ENCODE measurements at places on chromosomes 11 and 22. TPM values are rescaled to one million over a fixed set of nuclear protein-coding genes. Genes with fewer than 3 reads are reported as not detected.

DNA sequence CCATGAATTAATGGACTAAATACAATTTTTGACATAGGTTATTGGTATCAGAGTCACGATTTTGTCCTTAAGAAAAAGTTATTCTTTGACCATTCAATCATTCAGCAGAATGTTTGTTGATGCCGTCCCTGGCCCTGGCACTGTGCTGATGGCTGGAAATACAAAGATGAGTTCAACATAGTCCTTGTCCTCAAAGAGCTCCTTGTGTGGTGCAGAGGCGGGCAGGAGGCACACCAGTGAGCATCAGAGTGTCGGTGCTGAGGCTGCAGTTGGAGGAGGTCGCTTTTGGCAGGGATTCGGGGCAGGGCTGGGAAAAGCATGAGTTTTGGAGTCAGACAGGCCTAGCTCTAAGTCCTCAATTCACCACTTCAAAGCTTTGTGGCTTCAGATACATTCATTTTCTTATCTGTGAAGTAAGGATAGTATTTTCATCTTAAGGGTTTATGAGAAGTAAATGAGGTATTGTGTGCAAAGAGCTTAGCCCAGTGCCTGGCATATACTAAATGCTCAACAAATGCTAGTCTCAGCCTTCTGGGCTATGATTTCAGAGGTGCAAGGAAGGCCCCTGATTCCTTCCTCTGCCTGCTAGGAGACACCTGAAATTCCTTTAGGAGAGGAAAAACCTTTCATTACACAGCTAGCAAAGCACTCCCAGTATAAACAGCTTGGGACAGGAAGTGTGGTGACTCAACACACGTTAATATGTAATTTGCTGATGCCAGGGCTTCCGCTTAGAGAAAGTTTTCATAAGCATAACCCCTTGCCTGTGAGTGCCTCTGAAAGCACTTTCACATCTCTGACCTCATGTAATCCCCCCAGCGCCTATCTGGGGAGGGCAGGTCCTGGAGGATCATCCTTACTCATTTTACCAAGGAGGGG, 113.8 kb downstream of the NECTIN1 start:
- no peak for DNase-seq

DAGLA gene
- polyA plus RNA-seq, result not detected

ELFN2 gene
- polyA plus RNA-seq, result not detected

DNA sequence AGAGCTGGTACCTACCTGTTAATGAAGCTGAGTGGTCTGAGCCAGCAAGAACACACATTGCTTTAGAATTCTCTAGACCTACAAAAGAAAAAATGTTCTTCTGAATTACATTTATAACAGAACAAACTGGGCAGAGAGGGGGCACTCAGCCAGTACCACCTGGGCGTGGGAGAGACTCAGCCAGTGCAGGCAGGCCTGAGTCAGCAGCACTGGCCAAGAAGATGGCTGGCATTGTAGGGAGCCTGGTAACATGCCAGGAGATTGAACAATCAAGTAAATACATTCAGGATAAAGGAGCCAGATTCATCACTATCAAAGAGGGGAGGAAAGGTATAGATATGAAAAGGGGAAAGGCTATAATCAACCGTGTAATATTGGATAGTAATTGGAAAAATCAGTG, 19.9 kb downstream of the SERGEF start:
- no peak for DNase-seq

DNA sequence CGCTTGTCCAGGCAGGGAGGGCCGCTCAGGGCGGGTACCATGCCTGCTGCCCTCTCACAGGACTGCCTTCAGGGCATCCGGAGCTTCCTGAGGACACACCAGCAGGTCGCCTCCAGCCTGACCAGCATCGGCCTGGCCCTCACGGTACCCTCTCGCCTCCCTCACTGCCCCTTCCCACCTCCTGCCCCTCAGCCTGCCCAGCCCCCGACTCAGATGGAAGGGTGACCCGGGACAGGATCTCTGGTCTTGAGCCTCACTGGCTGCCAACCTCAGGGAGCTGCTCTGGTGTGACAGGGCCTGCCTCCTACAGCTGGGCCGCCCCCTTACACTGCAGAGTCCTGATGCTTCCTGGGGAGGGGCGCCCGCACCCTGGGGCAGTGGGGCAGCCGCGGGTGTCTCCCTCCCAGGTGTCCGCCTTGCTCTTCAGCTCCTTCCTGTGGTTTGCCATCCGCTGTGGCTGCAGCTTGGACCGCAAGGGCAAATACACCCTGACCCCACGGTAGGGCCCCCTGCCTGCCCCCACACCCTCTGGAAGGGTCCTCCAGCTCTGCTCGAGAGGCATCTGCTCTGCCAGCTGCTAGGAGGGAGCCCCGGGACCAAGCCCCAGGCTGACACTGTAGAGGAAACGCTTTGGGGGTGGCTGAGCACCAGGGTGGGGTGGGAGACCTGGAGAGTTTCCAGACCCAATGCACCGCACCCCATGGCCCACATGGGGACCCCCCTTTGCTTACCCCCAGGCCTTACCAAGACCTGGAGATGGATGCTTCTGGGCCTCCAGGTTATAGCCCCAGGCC, 14.6 kb downstream of the TSPAN32 start:
- DNase-seq, result no peak

DNA sequence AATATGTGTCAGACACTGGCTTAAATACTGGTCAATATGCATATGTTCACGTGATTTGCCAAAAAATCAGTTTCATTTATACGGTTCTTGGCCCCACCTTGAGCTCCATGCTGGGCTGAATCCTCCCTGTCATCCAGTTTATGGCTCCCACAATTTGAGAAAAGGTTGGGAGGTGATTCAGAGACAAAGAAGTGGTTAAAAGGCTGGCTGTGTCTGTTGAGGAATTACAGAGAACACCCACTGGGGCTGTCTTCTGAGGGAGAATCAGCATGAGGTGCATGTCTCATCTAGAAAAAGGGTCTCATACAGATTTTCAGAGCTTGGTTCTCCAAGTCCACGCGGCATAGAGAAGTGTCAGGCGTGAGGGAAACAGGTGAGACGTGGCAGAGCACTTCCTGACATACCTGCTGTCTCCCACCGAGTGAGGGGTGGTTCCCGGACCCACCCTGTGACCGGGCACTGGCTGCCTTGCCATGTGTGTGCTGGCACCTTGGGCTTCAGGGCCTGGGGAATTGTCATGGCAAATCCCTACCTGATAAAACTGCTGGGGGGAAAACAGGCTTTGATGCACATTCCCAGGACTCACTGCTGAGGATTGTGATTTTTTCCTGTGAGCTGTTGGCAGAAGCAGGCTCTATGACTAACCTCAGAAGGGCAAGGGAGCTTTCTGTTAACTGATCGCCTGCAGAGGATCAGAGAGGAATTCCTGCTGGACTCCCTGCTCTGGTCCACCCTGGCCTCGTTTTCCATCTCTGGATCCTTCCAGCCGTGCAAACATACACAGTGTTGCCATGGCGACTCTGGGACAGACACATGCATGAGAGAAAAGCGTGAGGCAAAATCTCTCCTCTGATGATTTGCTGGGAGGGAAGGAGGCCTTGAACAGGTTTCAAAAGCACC, 223.6 kb downstream of the ADAMTS15 start:
- DNase-seq, result no peak

GNG3 gene
- polyA plus RNA-seq, result 5.3 TPM

DNA sequence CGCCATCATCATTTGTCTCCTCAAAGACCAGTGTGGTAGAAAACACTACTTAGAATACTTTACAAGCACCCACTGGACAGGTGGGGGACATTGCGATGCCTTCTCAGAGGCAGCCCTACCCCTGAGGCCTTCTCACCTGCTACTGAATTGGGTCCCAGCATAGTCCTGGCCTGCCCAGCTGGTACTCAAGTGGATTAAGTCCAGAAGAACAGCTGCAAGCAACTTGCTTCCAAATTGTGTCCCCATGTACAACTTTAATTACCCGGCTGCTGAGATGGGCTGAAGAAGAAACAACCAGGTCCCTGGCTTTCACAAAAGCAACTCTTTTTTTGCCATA, 12.3 kb downstream of the ABTB2 start:
- no peak for DNase-seq

DNA sequence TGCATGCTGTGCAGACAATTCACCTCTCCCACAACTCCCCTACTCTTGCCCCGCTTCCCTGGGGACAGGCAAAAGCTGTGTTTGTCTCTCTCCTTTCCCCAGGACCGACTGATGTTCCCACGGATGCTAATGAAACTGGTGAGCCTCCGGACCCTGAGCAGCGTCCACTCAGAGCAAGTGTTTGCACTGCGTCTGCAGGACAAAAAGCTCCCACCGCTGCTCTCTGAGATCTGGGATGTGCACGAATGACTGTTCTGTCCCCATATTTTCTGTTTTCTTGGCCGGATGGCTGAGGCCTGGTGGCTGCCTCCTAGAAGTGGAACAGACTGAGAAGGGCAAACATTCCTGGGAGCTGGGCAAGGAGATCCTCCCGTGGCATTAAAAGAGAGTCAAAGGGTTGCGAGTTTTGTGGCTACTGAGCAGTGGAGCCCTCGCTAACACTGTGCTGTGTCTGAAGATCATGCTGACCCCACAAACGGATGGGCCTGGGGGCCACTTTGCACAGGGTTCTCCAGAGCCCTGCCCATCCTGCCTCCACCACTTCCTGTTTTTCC, 1.4 kb upstream of the MADD start:
- DNase-seq, result no peak

Measured in naive B cell (primary cell).